ENCODE measurements at places on chromosomes 12 and 14.

DNA sequence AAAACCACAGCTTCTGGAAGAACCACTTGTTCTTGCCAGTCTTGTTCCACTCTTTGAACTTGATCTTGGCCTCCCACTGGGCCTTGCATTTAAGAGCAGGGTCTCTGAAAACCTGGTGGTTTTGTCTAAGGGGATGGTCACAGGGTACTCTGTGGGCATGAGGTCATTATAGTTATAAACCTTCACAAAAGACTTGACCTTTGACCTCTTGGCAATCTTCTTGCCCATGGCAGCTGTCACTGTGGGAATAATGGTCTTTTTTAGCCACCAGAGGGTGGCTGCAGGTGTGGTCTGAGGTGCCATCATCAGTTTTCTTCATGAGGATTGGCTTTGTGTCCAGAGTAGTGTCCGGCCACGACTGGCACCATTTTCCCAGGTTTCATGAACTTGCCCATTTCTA lies 9.1 kb downstream of the ATP6V0A2 start:
- no peak for DNase-seq

DNA sequence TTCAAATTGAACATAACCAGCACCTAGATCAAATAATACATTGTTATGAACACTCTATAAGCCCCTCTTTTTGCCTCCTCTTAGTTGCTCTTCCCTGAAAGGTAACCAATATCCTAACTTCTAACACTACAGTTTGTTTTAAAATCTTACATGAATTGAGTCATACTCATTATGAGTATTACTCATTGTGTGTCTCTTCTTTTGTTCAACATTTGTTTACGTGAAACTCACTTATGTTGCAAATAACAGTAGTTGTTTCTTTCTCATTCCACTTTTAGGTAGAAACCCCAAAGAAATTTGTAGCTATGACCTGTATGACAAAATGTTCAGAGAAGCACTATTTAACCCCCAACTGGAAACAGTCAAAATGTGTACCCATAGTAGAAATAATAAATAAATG lies 6.6 kb downstream of the LRRC9 start:
- DNase-seq, result no peak

GRCh38 chr12:124191024-124191359 lies 103.9 kb upstream of the RFLNA start:
- DNase-seq, result no peak

DNA sequence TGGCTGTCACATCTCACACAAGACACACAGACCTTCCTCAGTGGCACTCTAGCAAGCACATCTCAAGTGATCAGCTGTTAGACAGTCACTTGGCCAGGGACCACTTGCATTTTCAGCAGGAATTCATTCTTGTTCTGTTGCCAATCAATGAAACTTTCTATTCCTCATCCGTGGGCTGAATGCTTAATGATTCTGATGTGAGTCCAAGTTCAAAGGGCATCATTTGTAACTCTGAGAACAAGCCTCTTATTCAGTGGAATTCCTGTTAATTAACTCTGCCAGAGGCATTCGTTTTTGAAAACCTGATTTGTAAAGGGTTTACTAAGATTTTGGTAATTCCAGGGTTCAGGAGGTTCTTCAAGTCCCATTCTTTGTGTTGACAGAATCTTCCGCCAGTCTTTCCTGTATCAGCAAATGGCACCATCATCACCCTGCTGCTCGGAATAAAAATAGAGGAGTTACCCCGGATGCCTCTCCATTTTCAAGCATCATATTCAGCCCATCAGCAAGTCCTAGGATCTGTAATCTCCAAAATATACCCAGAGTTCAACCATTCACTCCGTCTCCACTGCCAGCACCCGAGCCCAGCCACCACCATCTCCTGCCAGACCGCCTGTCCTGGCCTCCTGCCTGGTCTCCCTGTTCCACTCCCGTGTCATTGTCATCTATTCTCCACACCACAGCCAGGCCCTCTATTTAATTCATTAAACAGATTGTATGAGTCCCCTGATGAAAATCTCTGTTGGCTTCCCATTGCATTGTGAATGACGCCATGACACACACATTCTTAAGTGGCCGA lies 473.4 kb downstream of the AACS start:
- DNase-seq, result no peak

DNA sequence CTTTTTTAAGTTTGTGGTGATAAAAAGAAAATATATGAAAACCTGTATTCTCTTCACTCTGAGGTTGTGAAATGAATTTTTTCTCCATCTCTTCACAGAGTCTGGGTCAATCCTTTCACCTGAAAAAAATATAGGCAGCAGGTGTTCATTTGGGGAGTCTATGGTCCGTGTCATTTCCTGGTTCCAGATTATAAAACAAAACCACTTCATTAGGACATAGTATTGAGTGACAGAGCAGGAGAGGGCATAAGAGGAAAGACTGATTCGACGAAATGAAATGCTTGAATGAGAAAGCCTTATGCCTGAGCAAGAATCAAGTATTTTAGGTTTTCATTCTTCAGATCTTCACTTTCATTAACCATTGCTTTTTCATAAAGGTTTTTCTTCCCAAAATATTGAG lies 51.8 kb upstream of the NUAK1 start:
- no peak for DNase-seq
